ENCODE measurements at places on chromosomes 7 and 10.

- no peak for DNase-seq
Observed at GRCh38 chr7:148670807-148671206, 27.9 kb upstream of the CUL1 start.

DNA sequence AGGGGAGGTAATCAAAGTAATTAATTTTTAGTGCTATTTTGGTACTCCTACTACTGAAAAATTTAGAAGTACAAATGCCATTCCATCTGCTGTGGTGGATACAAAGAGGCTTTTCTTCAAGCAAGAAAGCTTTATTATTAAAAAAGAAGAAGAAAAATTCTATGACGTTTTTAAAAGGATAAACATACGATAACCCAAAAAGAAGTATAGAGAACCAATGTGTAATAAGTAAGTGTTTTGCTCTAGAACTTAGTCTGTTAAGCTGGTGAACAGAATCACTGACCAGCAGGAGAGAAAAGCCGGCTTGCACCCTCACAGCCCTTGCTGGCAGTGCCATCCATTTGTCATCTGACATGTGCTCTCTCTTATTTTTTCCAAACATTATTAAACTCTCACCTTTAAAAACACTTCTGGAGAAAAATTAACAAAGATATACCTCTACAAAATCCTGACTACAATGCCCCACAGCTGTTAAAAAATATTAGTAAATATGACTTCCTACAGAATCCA, 81.5 kb downstream of the SRPK2 start:
- no peak for DNase-seq

DNA sequence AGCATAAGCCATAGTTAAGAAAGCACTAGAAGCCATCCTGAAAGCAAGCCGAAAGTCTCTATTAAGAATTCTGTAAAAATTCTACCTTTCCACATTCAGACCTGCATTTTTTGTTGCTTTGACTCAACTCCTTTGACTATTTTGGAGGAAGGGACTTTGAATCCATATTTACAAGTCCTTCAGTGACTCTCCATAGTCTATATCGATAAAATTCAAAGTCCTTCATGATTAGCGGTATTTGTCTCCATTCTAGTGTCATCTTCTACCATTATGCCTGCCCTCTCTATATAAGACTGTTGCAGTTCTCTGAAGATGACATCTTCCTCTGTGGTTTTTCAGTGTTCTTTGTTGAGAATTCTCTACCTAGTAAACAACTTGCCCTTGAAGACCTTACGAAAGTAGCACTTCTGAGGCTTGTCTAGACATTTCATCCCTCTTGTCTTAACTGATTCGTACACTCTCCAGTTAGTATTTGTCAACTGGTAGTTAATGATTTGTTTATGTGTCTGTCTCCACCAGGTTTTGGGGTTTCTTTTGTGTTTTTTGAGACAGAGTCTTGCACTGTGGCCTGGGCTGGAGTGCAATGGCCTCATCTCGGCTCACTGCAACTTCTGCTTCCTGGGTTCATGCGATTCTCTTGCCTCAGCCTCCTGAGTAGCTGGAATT, 1.7 kb downstream of the CCSER2 start:
- DNase-seq: no peak

DNA sequence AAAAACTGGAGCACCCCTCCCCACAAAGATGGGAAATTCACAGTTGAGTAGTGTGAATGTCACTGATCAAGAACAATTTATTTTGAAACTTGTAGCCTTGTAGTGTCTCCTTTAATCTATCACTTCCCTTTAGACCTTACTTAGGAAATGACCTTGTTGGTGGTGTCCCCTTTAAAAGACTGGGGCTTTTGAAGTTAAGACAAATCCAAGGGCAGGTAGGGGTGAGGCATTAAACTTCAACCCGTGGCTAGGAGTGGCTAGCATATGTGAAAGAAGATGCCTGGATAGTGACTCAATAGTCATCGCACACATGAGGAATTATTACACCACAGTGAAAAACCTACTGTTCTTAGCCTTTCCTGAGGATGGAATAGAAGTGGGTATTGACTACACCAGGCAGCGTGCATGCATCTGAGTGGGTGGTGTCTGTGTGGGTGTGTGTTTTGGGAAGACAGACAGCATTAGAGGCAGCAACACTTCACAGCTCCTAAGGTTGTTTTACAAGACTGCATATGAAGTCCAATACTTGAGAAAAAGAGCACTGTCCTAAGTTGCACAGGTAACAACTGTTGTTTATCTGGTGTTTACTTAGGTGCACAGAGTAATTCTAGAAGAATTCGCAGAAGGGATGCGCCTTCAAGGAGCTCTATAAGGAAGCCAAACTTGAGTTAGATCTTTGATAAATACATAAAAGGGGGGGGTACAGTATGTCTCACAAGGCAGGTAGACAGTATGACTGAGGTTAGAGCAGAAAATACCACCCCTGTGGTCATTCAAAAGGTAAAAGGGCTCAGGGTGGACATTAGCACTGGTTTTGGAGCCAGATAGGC, 32.9 kb downstream of the ABLIM1 start:
- peak; percentile 30 for DNase-seq

GRCh38 chr10:123869020-123869414, 22.6 kb downstream of the CPXM2 start:
- no peak for DNase-seq

DNA sequence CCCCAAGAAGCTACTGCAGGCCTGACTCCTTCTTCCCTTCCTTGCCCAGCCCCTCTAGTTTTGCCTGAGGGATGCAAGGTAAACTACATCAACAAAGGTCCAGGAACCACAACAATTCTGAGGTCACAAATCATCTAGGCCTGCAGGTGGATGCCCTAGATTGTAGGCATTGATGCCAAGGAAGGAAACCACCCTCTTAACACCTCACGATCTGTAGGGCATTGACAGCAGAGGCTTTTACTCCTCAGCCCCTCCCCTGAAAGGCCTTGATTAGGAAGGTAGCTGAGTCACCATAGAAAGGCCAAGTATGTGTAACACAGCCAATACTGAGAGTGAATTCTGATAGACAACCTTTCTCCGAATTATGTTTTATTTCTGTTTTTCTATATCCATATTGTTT, 46.7 kb upstream of the FAM3C start:
- no peak for DNase-seq

DNA sequence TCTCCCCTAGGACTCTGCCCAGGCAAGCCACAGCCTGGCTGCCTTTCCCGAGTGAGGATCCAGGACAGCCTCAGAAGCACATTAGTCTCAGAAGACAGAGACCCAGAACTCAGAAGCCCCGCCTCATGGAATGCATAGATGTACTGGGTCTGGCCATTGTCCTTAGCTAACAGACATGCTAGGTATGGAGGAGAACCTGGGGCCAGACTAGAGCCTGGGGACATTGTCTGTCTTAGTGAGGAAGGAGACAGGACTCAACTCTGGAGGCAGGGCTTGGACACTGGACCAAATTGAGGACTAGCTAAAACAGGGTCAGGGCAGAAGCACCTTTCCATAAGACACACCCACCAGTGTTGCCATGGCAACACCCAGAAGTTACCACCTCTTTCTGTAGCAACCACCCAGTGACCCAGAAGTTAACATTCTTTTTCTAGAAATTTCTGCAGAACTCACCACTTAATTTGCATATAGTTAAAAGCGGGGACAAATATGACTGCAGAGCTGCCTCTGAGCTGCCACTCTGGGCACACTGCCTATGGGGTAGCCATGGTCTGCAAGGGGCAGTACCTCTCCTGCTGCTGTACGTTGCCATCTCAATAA, 27.5 kb downstream of the TLX1 start:
- no peak for DNase-seq

DNA sequence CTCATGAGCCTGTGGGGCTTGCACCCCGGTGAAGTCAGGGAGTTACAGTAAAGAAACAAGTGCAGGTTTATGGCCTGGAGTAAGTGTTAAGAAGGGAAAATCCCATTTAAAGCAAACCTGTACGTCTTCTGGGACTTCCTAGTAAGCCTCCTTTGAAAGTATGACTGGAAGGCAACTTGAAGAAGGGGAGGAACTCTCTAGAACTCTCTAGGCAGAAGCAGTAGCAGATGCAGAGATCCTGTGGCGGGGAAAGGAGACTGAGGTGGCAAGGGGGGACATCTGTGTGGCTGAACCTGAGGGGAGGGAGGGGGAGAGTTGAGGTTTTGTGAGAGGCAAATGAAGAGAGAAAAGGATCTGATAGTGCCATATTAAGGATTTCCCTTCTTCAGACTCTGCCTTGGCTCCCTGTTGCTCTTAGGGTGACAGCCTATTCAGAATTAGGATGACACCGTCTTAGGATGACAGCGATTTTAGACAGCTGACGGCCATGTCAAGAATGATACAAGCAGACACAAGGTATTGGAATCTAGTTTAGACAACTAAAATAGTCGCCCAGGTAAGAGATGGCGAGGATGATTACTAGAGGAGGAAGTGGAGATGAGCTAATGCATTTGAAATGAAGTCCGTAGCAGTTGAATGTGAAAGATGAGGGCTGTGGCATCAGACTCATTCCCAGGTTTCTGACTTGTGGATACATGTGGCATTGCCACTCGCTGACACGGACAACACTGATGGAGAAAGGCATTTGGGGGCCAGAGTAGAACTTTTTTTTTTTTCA, 29.0 kb downstream of the CUL1 start:
- no peak for DNase-seq

GRCh38 chr10:116324951-116325635, 845 bp downstream of the CCDC172 start:
- no peak for DNase-seq

DNA sequence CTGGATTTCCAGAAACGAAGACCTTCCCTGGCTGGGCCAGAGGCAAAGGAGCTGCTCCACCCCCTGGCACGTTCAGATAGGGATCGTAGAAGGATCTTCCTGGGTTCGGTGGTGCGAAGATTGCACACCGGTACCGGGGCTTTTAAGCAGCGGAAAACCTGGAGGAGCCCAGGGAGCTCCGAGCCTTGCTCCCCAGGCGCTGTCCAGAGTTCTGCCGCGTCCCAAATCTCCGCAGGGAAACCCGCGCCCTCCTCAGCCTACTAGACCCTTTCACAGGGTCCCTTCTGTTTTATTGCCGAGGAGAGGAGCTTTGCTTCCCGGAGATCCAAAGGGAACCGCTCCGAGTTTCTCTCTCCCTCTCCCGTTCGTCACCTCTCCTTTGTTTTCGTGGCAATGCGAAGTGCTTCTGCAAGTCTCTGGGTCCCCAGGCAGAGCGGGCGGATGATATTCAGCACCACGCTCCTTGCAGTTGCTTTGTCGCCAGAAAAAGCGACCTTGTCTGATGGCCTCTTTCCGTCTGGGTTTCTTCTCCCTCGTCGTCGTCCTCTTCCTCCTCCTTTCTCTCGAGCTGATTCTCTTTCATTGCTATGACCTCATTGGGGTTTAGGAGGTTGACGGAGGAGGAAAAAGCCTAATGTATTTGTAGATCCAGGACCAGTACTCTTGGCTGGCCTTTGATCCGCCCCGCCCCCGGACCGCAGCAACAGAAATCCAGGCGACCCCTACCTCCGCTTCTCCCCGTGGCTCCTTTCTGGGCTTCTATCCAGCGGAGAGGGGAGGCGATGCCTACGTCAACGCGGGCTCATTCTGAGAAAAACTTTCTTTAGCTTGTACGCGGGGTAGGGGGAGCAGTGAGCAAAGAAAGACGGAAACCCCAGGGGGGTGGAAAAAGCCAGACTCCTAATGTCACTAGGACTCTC, at the start of gene TMEM196:
Gene TMEM196, minus strand, starts transcription at position 777 of the 920 bp plus-strand sequence. CDS start 921 bp downstream, outside the sequence.
- peak; percentile 31 for DNase-seq

All from fibroblast of skin of abdomen (primary cell).